ENCODE measurements at places on chromosomes 5 and 9.

DNA sequence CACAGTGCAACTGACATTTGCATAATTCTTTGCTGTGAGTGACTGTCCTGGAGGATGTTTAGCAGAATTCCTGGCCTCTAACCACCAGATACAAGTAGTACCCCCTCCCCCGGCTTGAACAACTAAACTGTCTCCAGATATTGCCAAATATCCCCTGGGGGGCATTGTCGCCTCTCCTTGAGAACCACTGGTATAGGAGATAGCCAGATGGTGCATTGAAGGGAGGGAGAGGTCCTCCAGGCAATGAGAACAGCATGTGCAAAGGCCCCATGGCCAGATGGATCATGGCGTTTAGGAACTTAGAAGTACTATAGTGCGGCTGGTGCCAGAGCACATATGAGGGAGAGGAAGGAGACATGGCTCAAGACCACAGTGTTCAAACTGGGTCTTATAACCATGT is 18.9 kb upstream of the ORM1 start:
- DNase-seq, result no peak

DNA sequence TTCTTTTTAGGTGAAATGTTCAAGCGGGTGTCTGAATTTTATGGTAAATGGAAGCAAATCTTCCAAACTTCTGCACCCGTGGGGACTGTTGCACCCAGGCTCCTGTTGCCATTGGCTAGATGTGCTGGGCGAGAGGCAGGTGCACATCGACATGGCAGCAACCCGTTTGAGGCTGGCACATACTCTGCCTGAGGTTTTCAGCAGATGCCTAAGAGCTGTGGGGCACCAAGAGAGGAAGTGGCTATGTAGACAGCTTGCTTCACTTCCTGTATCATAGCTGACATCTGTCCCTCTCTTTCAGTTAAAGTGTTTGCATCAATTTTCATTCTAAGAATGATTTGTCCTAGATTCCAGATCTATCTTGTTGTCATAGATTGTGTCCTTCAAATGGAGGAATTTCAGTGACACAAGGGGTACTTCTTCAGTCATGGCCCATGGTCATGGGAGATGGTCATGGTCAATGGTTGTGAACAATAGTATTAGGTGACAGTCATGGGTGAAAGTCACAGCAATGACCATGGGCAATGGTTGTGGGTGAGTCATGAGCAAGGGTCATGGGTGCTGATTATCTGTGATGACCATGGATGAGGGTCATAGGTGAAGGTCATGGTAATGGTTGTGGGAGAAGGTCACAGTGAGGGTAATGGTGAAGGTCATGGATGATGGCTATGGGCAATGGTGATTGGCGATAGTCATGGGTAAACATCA is 115.1 kb upstream of the IRX4 start:
- no peak for DNase-seq

GRCh38 chr9:129170229-129170628 is 7.8 kb downstream of the IER5L start:
- DNase-seq, result no peak

DNA sequence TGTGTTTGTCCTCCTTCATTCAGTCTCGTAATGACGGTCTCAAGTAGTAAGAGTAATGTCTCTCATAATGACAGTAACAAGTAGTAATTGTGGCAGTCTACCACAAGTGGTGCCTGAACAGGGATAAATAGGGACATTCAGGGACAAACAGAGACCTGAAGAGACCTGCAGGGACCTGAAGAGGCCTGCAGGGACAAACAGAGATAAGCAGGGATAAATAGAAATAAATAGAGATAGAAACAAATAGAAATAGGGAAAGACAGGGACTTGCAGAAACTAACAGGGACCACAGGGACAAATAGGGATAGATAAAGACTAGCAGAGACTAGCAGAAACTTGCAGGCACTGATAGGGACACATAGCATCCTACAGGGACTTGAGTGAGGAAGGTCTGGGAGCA is 7.9 kb downstream of the UGT3A2 start:
- DNase-seq, result no peak

GRCh38 chr9:11206925-11207324 is 594.1 kb upstream of the PTPRD start:
- no peak for DNase-seq

GRCh38 chr9:131807144-131807983 is 67.5 kb upstream of the RAPGEF1 start:
- DNase-seq, result no peak

GRCh38 chr9:3525096-3525835 is 535 bp downstream of the RFX3 start:
- no peak for DNase-seq

DNA sequence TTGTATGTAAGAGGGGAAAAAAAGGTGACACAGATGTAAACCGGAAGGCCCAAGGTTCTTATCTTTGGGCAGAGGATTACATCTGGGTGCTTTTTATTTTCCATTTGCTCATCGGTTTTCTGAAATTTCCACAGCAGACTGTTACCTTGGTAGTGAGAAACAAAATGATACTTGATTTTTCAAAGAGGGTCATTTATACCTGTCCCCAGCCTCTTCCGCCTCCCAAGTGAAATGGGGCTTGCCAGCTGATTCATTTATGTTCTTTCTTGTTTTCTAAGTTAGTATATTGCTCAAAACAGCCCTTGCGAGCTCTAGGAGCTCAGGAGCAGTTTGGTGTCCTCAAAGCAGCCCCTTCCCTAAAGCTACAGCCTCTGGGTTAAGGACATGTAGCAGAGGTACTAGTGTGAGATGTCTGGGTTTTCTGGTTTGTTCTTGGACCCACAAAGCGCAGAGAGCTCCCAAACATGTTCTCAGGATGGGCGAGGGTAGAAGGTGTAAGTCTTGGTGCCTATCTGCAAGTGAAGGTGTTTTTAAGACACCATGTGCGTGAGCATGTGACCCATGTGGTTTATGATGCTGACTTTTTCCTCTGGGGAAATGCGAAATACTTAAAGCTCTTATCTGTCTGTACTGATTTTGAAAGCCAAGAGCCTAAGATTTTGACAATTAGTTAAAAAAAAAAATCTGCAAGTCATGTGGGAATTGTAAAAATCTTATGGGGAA is 38.3 kb downstream of the DAPK1 start:
- DNase-seq, result no peak

DNA sequence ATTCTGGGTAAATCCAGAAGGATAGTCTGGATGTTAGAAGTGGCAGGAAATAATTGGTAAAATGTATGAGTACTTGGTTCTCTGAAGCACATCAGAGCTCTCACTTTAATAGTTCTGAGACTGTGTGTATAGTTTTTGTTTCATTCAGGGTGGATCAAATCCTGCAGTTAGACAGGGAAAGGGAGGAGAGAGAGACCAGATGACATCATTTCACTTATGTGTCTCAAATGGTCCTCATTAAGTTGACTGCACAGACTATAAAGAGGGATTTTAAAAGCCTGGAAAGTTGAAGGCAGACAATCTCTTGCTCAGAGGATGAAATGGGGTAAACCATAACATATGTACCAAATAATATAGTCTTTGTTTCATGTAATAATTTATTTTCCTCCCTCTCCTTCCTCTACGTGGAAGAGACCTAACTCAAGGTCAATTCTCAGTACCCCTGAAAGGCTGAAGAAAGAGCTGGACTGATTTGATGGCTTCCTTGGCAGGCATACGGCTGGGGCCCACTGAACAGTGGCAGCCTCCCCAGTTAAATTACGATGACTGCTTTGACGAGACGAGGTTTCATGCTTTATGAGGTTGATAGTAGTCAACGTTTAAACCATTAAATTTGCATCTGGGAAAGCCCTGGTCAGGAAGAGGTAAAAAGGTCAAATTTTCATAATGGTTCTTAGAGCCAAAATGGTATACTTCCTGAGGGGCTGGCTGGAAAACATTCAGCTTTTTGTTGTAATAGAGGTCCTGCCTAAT is 395.1 kb upstream of the RPS23 start:
- no peak for DNase-seq

GRCh38 chr5:71954329-71954728 is 152.9 kb upstream of the MAP1B start:
- no peak for DNase-seq

DNA sequence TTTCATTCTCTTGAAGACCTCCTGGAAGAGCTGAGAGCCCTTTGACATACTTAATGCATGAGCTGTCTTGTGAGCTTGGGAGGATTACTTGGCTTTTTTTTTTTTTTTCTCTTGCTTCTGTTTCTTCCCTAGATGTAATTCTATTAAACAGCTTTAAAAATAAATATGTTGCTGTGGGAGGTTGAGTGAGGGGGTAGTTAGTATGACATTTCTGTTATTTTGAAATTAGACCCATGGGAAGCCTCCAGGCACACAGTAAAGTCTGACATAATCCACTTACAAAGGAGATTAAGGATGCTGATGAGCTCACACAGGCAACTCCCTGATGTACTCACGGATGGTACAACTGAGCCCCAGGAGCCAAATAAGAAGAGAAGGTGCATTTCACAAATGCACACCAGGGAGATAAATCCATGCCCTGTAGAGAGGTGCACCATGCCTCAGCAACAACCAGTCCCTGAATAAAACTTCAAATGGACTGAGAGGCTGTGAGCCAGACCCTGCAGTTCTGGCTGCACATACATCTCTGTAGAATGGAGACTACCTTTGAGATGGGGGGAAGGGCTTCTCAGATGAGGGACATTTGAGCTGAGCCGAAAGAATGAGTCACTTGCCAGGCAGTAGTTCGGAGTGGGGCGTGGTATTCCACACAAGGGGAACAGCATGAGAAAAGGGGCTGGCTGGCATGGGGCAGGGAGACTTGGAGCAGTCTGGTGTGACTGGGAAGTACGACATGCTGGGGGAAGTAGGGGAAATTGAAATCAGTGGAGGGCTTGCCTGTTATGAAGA is 68.7 kb downstream of the ACTL7B start:
- DNase-seq, result no peak

DNA sequence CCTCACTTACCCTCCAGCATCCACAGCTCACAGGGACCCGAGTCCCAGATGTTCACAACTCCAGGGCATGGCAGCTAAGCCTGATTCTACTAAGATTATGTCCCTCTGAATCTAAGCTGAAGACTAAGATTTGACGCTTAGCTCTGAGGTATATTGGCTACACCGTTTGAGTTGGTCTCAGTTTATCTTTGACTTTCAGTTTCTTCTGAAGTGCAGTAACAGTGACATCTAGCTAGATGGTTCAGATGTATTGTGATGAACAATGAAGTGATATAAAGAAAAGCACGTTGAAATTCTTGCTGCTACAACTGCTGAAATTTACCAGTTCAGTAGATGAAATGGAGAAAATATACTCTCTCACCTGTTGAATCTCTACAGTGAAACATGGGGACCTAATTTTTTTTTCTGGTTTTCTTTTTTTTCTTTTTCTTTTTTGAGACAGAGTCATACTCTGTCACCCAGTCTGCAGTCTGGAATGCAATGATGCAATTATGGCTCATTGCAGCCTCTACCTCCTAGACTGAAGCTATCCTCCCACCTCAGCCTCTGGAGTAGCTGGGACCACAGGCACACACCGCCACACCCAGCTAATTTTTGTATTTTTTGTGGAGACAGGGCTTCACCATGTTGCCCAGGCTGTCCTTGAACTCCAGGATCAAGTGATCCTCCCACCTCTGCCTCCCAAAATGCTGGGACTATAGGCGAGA is 15.7 kb downstream of the RFK start:
- no peak for DNase-seq

DNA sequence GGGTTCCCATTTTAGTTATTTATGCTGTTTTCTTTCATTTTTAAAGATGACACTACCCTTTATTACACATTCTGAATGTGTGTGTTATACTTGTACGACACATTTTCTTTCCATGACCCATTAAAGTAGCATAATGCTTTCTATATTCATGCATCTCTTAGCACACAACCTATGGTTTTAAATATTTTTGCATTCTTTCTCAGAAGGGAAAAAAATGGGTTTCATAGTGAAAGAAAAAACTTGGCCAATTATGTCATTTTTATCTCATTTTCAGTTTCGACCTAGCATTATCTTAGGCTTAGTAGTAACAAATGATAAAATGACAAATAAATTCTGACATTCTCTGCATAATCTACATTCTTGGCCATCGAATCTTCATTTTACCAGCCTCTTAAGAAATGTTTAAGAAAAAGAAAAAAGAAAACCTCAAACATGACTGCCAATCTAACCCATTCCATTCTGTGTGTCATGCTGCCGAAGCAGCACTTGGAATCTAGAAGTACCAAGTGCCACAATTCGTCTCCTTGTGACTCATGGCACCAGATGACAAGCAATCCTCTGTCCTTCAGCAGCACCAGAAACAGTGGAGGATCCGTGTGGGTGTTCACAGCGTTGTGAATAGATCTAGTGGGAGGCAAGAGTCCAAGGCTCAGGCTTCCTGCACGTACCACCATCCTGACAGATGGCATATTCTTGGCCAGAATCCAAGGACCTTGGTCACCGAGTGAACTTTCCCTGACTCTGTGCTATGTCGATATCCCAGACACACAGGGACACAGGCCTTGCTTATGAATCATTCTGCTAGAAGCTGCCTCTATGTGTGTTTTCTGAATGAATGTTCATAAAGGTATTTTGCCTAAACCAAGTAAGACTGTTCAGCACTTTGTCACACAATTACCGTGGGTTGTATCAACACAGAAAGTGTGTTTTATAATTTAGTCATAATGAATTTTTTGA is 502.7 kb downstream of the NR2F1-AS1 start:
- no peak for DNase-seq

GRCh38 chr5:116415182-116415581 is 159.4 kb downstream of the SEMA6A start:
- DNase-seq, result no peak

- no peak for DNase-seq
Measured at GRCh38 chr5:74540622-74541021, 99.9 kb downstream of the ENC1 start.

DNA sequence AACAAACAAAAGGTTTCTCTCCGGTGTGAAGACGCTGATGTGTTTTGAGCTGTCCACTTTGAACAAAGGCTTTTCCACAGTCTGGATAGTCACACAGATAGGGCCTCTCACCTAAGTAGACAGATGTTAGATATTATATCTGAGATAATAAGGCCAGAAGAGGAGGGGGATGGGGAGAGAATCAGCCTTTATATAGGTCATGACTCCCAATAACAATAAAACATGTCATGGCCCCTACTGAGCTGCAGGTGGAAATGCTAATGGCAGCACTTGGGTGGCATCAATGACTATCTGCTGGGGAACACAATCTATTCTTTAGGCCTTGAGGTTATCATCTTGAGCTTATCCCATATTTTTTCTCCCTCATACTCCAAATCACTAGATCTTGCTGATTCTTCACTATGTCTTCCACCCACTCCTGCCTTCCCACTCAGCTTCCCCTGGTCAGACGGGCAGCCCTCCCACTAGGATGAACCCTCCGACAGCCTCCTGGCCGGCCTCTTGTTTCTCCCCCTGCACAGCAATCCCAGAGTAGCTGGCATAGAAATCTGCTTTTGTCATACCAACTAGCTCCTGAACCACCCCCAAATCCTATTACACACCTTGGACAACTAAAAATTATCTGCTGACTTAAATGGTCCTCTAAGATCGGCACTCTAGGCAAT is 11.5 kb upstream of the SLC35D2 start:
- DNase-seq, result no peak

GRCh38 chr5:11319836-11320580 is 559.0 kb upstream of the DAP start:
- no peak for DNase-seq

Measured in frontal cortex (tissue), 4 donors.